ENCODE measurements at places on chromosomes 5 and 9. TPM values are rescaled to one million over a fixed set of nuclear protein-coding genes. Genes with fewer than 3 reads are reported as not detected.

- peak; percentile 39 for DNase-seq
Measured at GRCh38 chr5:134226441-134227192, 744 bp upstream of the PPP2CA start.

The IL3 gene
- total RNA-seq = not detected

The IL13 gene
- not detected for total RNA-seq

The LECT2 gene
- total RNA-seq = not detected

GRCh38 chr5:83467371-83468035 lies 4.0 kb upstream of the VCAN start:
- peak; percentile 84 for DNase-seq

The BTNL3 gene
- total RNA-seq = not detected

DNA sequence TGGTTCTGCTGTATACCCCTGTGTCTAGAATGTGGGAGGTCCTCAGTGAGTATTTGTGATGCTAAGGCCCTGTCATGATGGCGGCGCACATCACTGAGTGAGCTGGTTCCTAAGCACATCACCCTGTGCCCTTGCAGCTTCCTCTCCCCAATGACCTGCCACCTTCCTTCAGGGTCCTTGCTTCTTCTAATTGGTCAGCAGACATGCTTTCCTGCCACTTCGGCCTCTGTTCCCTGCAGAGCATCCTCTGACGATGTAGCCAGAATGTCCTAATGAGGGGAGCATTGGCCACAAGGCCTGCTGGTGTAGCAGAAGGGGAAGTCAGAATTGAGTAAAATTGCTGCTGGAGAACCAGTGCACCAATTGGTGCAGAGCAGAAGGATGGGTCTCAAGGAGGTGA lies 31.1 kb upstream of the ANGPTL2 start:
- no peak for DNase-seq

GRCh38 chr5:163585206-163585605 lies 79.8 kb downstream of the MAT2B start:
- DNase-seq = peak; percentile 92

The LCN15 gene
- total RNA-seq = not detected

GRCh38 chr5:152397581-152397980 lies 7.5 kb downstream of the NMUR2 start:
- no peak for DNase-seq

- peak; percentile 53 for DNase-seq
Measured at GRCh38 chr5:38753776-38754175, 92.0 kb upstream of the OSMR start.

- peak; percentile 62 for DNase-seq
Measured at GRCh38 chr5:14447958-14448911, 133.4 kb upstream of the OTULINL start.

GRCh38 chr5:91065496-91065895 lies 317.6 kb downstream of the ARRDC3 start:
- DNase-seq = peak; percentile 42

GRCh38 chr5:132689513-132689912 lies 15.7 kb downstream of the IL4 start:
- no peak for DNase-seq

GRCh38 chr9:134324359-134325095 lies 1.7 kb upstream of the RXRA start:
- no peak for DNase-seq

The MOB3B gene
- total RNA-seq = under 0.01 TPM

GRCh38 chr9:110214090-110214489 lies 6.1 kb upstream of the C9orf152 start:
- peak; percentile 67 for DNase-seq

The ZNF483 gene
- 1.5 TPM for total RNA-seq

GRCh38 chr5:68680366-68680765 lies 413.4 kb upstream of the SLC30A5 start:
- DNase-seq = no peak

- DNase-seq = peak; percentile 20
Measured at GRCh38 chr9:107312376-107313050, 29.4 kb downstream of the RAD23B start.

DNA sequence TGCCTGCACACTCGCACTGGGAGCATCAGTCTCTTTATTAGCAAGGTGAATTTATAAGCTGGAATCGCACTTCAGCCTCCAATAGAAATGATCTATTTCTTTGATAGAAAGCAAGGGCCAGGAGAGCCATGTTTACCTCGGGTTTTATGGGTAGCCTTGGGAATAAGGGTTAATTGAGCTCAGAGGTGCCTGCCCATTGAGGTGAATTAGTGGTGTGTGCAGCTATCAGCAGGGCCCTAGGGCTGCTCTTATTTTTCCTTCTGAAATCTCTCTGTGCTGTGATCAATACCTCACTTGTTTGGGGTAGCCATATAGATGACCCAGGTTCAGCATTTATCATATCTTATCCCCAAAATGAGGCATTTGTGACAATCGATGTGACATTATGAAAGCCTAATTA lies 297.8 kb downstream of the EBF1 start:
- DNase-seq = no peak

The PRDM9 gene
- total RNA-seq = not detected

The CYLC2 gene
- total RNA-seq = not detected

Data from fibroblast of lung (primary cell).